ENCODE measurements at places on chromosomes 1 and 21.

- no peak for DNase-seq
Measured at GRCh38 chr1:164583835-164584539, 25.0 kb downstream of the PBX1 start.

DNA sequence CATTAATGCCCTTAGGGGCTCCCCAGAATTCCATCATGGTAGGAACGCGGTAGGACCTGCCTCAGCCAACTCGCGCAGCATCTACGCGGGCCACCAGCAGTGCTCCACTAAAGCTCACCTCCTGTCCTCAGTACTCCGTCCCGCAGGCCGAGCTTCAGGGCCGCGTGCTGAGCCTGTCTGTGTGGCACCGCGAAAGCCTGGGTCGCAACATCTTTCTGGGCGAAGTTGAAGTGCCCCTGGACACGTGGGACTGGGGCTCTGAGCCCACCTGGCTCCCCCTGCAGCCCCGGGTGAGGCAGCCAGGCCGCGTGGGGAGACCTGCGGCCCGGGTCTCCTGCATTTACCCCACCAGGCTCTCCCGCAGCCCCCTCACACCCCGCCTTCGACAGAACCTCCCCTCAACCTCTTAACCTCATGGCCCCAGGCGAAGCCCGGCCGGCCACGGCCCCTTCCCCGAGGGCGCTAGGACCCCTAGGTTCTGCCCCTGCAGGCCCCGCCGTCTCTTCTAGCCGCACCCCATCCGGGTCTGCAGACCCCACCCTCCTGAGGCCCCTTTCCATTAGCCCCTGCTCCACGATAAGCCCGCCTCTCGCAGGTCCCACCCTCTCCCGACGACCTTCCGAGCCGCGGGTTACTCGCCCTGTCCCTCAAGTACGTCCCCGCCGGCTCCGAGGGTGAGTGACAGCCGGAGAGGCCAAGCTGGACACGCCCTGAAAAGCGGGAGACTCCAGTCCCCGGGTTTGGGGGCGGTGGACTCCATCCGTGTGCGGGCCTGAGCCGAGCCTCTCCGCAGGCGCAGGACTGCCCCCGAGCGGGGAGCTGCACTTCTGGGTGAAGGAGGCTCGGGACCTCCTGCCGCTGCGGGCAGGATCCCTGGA, 9.1 kb downstream of the SYTL1 start:
- DNase-seq: peak; percentile 60

DNA sequence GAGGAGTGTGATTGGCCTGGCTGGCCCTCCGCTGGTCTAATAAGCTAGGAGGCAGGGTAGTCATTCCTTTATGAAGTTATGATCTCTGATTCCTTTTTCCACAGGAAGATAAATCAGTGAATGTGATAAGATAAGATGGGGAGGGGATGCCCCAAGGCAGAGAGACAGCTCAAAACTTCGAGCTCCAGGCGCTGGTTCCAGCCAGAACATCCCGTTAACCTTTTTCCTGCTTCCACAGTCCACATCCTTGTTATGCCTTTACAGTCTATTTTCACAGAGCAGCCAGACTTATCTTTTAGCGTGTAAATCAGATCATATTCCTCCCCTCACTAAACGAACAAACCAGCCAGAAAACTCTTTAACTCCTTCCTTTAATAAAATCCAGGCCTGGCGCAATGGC, 38.5 kb upstream of the BMP8B start:
- no peak for DNase-seq

- DNase-seq: no peak
Measured at GRCh38 chr1:44408212-44408582, 3.1 kb downstream of the RNF220 start.

GRCh38 chr21:44300262-44300959, 558 bp downstream of the PFKL start:
- peak; percentile 79 for DNase-seq

Data from femur (tissue), 1 donor.